Suprapubic skin (tissue), 4 donors: ENCODE measurements at places on chromosomes 5 and 9. TPM values are rescaled to one million over a fixed set of nuclear protein-coding genes. Genes with fewer than 3 reads are reported as not detected.
A peak's percentile ranks its signal among the peaks of the same experiment; 100 is the strongest.

- no peaks in the 10 kb centered on the region for H3K4me1 ChIP-seq
- H3K27ac ChIP-seq = no peak overlapping the region
- H3K4me3 ChIP-seq = no peak overlapping the region
- DNase-seq = no peak
- no peaks in the 10 kb centered on the region for H3K27me3 ChIP-seq
- no peaks in the 10 kb centered on the region for H3K36me3 ChIP-seq
Observed at GRCh38 chr5:94174748-94175411, 433.5 kb upstream of the POU5F2 start.

Gene ANKRD55
- 0.23 TPM for total RNA-seq

Gene KIF4B
- 0.72 TPM for total RNA-seq

GRCh38 chr5:98333921-98334320 lies 439.5 kb upstream of the RGMB start:
- DNase-seq = no peak
- H3K27me3 ChIP-seq = no peaks in the 10 kb centered on the region
- H3K4me3 ChIP-seq = no peak overlapping the region
- no peak overlapping the region for H3K27ac ChIP-seq

GRCh38 chr9:36939655-36940499 lies 94.2 kb downstream of the PAX5 start:
- no peak overlapping the region for H3K27ac ChIP-seq
- H3K27me3 ChIP-seq = peaks cover 14% of the 10 kb centered on the region
- no peaks in the 10 kb centered on the region for H3K36me3 ChIP-seq
- DNase-seq = peak; percentile 70
- H3K4me3 ChIP-seq = no peak overlapping the region

Gene PRDM9
- not detected for total RNA-seq

- H3K4me3 ChIP-seq = no peak overlapping the region
- H3K36me3 ChIP-seq = no peaks in the 10 kb centered on the region
- no peaks in the 10 kb centered on the region for H3K4me1 ChIP-seq
- no peak for DNase-seq
Observed at GRCh38 chr9:22911632-22912031, 465.0 kb downstream of the DMRTA1 start.

Gene WDR38
- not detected for total RNA-seq

DNA sequence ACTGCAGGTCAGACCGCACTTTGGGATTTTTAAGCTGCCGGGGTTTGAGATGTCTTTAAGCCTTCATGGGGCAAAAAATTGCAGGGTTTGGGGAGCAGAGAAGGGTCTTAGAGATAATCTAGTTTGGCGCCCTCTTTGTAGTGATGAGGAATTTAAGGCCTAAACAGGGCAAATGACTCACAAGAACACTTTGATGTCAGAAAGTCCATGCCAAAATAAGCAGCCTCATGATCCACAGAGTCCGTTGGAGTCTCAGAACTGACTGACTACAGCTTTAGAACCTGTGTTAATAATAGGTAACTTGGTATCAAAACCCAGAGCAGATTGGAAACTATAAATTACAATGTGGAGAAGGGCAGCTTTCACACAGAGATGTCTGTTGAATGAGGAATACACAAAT lies 35.9 kb upstream of the PTGS1 start:
- no peaks in the 10 kb centered on the region for H3K27me3 ChIP-seq
- H3K27ac ChIP-seq = no peak overlapping the region
- H3K4me3 ChIP-seq = no peak overlapping the region
- H3K36me3 ChIP-seq = no peaks in the 10 kb centered on the region
- no peaks in the 10 kb centered on the region for H3K4me1 ChIP-seq

GRCh38 chr9:101477214-101477613 lies 41.6 kb upstream of the ALDOB start:
- H3K36me3 ChIP-seq = peaks cover 23% of the 10 kb centered on the region
- peak overlapping the region; percentile 90 for H3K27ac ChIP-seq
- H3K4me3 ChIP-seq = no peak overlapping the region
- no peaks in the 10 kb centered on the region for H3K27me3 ChIP-seq
- no peak for DNase-seq

Gene FSTL4
- 2.3 TPM for total RNA-seq

- H3K36me3 ChIP-seq = no peaks in the 10 kb centered on the region
- no peak overlapping the region for H3K4me3 ChIP-seq
- H3K27me3 ChIP-seq = no peaks in the 10 kb centered on the region
- no peak for DNase-seq
- no peaks in the 10 kb centered on the region for H3K4me1 ChIP-seq
Observed at GRCh38 chr5:118520771-118521415, 467.5 kb downstream of the DTWD2 start.

Gene POLE3
- 52.6 TPM for total RNA-seq

GRCh38 chr9:123049589-123050222 lies 16.2 kb downstream of the GPR21 start:
- no peak for DNase-seq
- peak overlapping the region; percentile 5 for H3K27ac ChIP-seq
- H3K27me3 ChIP-seq = no peaks in the 10 kb centered on the region
- no peak overlapping the region for H3K4me3 ChIP-seq
- no peaks in the 10 kb centered on the region for H3K36me3 ChIP-seq

Gene CTXN3
- not detected for total RNA-seq

- peaks cover 16% of the 10 kb centered on the region for H3K27me3 ChIP-seq
- no peak overlapping the region for H3K4me3 ChIP-seq
- H3K27ac ChIP-seq = no peak overlapping the region
- DNase-seq = peak; percentile 29
- H3K36me3 ChIP-seq = no peaks in the 10 kb centered on the region
Observed at GRCh38 chr5:173313351-173313801, 14.8 kb downstream of the STC2 start.

Gene ACER2
- total RNA-seq = 16.8 TPM

Gene FCN1
- total RNA-seq = 0.42 TPM

Gene HTR4
- total RNA-seq = 1.6 TPM

GRCh38 chr9:107404161-107404560 lies 85.4 kb downstream of the KLF4 start:
- H3K27me3 ChIP-seq = no peaks in the 10 kb centered on the region
- no peak overlapping the region for H3K4me3 ChIP-seq
- peaks cover 4% of the 10 kb centered on the region for H3K4me1 ChIP-seq

Gene OR1J2
- total RNA-seq = not detected

Gene CAST
- 391 TPM for total RNA-seq

- H3K27ac ChIP-seq = no peak overlapping the region
- H3K4me1 ChIP-seq = peaks cover 16% of the 10 kb centered on the region
- H3K27me3 ChIP-seq = peaks cover 12% of the 10 kb centered on the region
- no peaks in the 10 kb centered on the region for H3K36me3 ChIP-seq
- H3K4me3 ChIP-seq = no peak overlapping the region
- no peak for DNase-seq
Observed at GRCh38 chr5:186091-187041, 4.9 kb upstream of the LRRC14B start.

GRCh38 chr5:154331232-154331631 lies 114.6 kb upstream of the SAP30L start:
- H3K36me3 ChIP-seq = peaks cover 2% of the 10 kb centered on the region
- H3K27ac ChIP-seq = no peak overlapping the region
- no peaks in the 10 kb centered on the region for H3K4me1 ChIP-seq
